ENCODE measurements at places on chromosomes 3 and 15. TPM values are rescaled to one million over a fixed set of nuclear protein-coding genes. Genes with fewer than 3 reads are reported as not detected.

DNA sequence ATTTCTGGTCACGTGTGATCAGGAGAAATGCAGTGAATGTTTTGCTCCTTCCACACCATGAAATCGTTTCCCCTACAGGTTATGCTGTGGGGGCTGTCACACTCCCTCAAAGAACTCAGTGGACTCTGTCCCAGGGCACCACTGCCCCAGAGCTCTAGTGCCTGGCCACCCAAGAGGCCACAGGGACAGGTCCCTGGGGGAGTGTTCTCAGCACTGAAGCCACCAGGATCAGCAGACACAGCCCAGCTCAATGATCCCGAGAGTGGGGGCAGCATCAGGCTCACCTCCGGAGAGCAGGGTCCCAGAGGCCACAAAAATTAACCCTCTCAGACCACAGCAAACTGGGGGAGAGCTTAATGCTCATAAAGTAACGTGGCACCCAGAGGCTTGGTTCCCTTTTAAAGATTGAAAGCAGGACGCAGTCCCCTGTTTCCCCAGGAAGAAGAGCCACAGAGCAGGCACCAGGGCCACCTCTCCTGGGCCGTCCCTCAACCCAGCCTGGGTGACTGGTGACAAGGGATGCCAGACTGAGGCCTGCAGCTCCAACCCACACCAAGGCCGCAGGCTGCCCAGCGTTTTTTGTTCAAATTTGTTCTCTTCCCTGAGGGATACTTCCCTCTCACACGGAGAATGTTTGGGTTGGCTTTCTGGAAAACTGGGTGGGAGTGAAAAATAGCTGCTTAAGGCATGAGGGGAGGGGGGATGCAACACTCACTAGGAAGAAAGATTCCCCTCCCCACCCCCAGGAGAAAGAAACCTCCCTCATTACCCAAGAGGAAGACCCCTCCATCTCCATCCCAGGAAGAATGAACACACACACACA, 123.3 kb upstream of the IGF1R start:
- no peak for DNase-seq
- H3K4me1 ChIP-seq, result peaks cover 2% of the 10 kb centered on the region
- H3K36me3 ChIP-seq, result no peaks in the 10 kb centered on the region
- H3K27ac ChIP-seq, result peak overlapping the region; percentile 56
- peaks cover 7% of the 10 kb centered on the region for H3K27me3 ChIP-seq
- H3K4me3 ChIP-seq, result no peak overlapping the region

GRCh38 chr3:8741581-8742261, 8.1 kb downstream of the CAV3 start:
- peak; percentile 86 for DNase-seq
- H3K4me1 ChIP-seq, result peaks cover 17% of the 10 kb centered on the region
- H3K27ac ChIP-seq, result peak overlapping the region; percentile 2
- no peak overlapping the region for H3K4me3 ChIP-seq
- no peaks in the 10 kb centered on the region for H3K27me3 ChIP-seq
- no peaks in the 10 kb centered on the region for H3K36me3 ChIP-seq

DNA sequence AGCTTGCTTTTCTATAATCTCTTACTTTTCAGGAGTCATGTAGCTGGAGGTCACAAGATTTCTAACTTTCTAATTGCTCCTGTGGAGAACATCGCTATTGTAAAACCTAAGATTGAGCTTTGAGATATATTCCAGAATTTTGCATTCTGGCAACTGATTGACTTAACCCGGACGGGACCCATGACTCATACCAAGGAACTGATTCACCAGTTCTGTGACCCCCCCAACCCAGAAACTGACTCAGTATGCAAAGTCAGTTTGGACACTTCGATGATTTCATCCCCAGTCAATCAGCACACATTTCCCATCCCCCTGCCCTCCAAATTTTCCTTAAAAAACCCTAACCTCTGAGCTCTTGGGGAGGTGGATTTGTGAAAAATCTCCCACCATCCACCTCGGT, 396.5 kb upstream of the GBE1 start:
- no peaks in the 10 kb centered on the region for H3K27me3 ChIP-seq
- no peaks in the 10 kb centered on the region for H3K4me1 ChIP-seq
- DNase-seq, result peak; percentile 52
- no peaks in the 10 kb centered on the region for H3K36me3 ChIP-seq

Gene CCR9
- not detected for total RNA-seq

DNA sequence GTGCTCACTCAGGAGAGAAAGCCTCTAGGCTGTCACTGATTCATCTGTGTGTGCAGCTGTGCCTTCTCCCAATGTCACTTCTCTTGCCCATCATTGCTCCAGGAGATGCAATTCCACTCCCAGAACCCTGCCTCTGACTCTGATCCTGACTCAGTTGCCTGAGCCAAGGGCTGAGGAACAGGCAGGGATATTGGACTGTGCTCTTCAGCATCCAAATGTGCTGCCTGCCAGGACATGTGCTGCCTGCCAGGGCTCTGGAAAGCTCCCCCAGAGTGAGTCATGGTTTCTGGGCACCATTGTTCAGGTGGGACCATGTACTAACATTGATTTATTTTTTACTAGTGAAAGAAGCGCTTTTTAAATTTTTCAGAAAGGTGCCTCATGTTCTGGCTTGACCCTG, 71.0 kb downstream of the TRIM42 start:
- no peaks in the 10 kb centered on the region for H3K4me1 ChIP-seq
- no peak for DNase-seq
- H3K27ac ChIP-seq, result no peak overlapping the region
- H3K36me3 ChIP-seq, result no peaks in the 10 kb centered on the region

Gene HMCES
- 26.0 TPM for total RNA-seq

Gene ZSCAN2
- total RNA-seq, result 15.0 TPM

GRCh38 chr3:66492071-66492470, 8.8 kb downstream of the LRIG1 start:
- H3K4me3 ChIP-seq, result no peak overlapping the region
- no peak overlapping the region for H3K27ac ChIP-seq
- peaks cover 20% of the 10 kb centered on the region for H3K4me1 ChIP-seq

Gene ONECUT1
- not detected for total RNA-seq

Gene CNTN3
- total RNA-seq, result 3.6 TPM

Gene KLHDC8B
- 16.1 TPM for total RNA-seq

- no peak overlapping the region for H3K4me3 ChIP-seq
- H3K4me1 ChIP-seq, result peaks cover 4% of the 10 kb centered on the region
- no peak overlapping the region for H3K27ac ChIP-seq
- H3K27me3 ChIP-seq, result no peaks in the 10 kb centered on the region
- peaks cover 1% of the 10 kb centered on the region for H3K36me3 ChIP-seq
Observed at GRCh38 chr3:177131927-177132636, 65.2 kb downstream of the TBL1XR1 start.

Gene TM4SF1
- 366 TPM for total RNA-seq

Gene A4GNT
- not detected for total RNA-seq

DNA sequence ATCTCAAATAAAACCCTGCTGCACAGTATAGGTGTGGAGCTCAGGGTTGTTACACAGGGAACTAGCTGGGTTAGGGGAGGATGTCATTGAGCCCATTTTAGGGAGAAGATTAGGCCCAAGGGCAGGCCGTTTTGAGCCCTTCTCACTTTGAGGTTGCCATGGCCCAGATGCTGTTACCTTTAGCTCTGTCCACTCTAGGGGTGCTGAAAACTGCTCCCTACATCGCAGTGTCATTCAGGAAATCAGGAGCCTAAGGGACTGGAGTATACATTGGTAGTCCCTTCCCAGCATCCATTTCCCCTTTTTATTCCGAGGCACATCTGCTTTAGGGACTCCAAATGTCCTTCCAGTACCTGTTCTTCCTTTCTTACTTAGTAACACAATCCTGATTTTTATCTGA, 79.0 kb upstream of the SELENOK start:
- no peak overlapping the region for H3K27ac ChIP-seq
- H3K36me3 ChIP-seq, result no peaks in the 10 kb centered on the region
- H3K4me3 ChIP-seq, result no peak overlapping the region
- H3K4me1 ChIP-seq, result no peaks in the 10 kb centered on the region
- no peak for DNase-seq

- H3K27me3 ChIP-seq, result peaks cover 29% of the 10 kb centered on the region
- H3K27ac ChIP-seq, result no peak overlapping the region
- H3K4me1 ChIP-seq, result no peaks in the 10 kb centered on the region
- H3K36me3 ChIP-seq, result no peaks in the 10 kb centered on the region
- H3K4me3 ChIP-seq, result no peak overlapping the region
Observed at GRCh38 chr3:186180151-186180550, 71.3 kb upstream of the ETV5 start.

GRCh38 chr3:15385901-15386653, 41.3 kb downstream of the METTL6 start:
- no peaks in the 10 kb centered on the region for H3K36me3 ChIP-seq
- H3K27me3 ChIP-seq, result no peaks in the 10 kb centered on the region
- no peaks in the 10 kb centered on the region for H3K4me1 ChIP-seq
- no peak overlapping the region for H3K4me3 ChIP-seq

- no peak overlapping the region for H3K27ac ChIP-seq
- H3K36me3 ChIP-seq, result peaks cover 42% of the 10 kb centered on the region
- H3K4me1 ChIP-seq, result peaks cover 5% of the 10 kb centered on the region
- no peaks in the 10 kb centered on the region for H3K27me3 ChIP-seq
Observed at GRCh38 chr3:15726881-15727280, 70.9 kb downstream of the ANKRD28 start.

Gene MED12L
- total RNA-seq, result 0.28 TPM

Gene GOLGA8J
- total RNA-seq, result not detected
